ENCODE measurements at places on chromosomes 2 and 18.

GRCh38 chr18:36454245-36454644 lies 156.7 kb downstream of the FHOD3 start:
- no peak for DNase-seq

DNA sequence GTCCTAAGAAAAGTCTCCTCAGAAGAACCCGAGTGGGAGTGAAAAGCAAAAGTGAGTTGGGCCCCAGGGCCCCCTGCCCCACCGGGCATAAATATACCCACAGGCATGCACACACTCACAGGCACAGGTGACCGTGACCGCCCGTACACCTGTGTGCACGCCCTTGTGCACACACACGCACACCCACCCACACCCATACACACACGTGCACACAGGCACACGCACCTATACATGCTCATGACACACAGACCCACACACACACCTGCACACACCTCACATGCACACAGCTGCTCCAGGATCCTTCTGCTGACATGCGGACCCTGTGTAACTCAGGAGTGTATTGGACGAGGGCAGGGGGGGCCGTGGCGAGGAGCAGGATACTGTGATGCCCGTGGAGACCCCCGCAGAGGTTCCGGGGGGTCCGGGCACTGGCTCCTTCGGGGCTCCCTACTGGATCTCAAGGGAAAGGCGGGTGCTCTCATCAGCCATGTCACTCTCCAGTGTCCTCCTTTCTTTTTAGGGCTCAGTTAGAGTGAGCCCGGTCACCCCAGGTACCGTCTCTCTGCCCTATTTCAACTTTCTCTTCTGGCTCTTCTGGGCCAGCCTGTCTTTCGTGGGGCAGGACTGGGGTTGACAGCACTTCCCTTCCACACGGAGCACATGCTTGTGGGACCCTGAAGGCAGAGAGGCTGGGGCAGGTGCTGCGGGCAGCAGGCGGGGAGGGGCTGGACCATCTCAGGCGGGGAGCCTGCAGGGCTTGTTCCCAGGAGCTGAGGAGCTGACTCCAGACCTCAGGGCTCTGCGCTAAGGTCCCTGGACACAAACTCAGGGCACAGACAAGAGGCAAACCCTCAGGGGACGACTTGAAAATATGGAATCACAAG lies 48.5 kb downstream of the TPO start:
- DNase-seq, result no peak

DNA sequence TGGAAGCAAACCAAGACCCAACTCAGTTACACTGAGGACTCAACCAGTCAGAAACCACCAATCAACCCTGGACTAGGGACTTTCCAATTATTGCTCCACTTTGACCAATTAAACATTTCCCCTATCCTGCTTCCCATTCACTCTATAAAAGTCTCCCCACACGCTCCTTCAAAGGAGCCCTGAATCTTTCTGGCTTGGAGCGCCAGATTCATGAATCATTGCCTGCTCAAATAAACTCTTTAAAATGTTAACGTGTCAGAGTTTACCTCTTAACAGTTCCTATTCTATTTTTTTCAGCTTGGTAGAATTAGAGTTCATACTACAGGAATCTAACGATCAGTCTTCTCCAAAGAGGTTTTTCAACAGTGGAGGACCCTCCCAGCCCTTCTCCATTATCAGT lies 20.7 kb upstream of the SULT1C2 start:
- no peak for DNase-seq

DNA sequence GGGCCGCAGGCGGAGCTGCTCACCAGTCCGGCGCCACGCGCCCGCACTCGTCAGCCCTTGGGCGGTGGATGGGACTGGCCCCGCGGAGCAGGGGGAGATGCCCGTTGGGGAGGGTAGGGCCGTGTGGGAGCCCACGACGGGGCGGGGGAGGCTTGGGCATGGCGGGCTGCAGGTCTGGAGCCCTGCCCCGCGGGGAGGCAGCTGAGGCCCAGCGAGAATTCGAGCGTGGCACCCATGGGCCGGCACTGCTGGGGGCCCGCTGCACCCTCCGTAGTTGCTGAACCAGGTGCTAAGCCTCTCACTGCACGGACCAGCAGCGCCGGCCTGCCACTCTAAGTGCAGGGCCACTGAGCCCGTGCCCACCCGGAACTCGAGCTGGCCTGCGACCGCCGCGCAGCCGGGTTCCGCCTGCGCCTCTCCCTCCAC lies 182.4 kb upstream of the ERBB4 start:
- no peak for DNase-seq

GRCh38 chr2:108396845-108397244 lies 19.1 kb downstream of the SULT1C4 start:
- DNase-seq, result no peak

DNA sequence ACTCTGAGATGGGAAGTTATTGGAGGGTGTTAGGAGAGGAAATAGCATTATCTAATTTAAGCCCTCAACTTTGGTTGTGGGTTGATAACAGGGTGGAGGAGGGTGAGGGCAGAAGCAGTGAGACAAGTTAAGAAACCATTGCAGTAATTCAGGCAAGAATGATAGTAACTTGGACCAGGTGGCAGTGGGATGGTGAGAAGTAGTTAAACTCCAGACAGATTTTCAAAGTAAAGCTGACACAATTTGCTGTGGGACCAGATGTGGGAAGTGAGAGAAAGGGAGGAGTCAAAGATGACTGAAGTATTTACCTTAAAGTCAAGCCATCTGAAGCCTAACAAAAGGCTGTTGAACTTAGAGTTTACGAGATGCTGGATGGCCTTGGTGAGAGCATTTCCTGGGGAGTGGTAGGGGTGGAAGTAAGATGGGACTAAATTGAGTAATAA lies 163.2 kb upstream of the KLF7 start:
- no peak for DNase-seq

- no peak for DNase-seq
These were observed 28.4 kb downstream of the TMEM17 start for GRCh38 chr2:62477573-62477972.

GRCh38 chr18:76054156-76054555 lies 440.9 kb downstream of the ZNF516 start:
- DNase-seq, result no peak

GRCh38 chr2:16055848-16056580 lies 115.7 kb downstream of the MYCN start:
- no peak for DNase-seq

DNA sequence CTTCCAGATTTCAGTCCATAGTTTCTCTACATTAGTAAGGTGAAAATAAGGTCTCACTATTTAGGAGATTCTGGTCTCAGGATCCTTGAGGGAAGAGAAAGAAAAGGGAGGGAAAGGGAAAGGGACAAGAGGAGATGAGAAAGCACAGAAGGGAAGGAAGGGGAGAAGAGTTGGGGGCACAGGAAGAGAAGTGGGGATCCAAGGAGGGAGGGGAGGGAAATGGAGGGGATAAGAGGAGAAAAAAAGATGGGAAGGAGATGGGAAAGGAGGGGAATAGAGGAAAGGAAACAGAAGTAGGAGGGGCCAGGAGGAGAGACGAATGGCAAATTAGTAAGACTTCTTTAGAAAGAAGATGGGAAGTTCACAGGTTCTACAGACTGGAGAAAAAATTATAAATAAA lies 39.2 kb upstream of the SPTBN1 start:
- DNase-seq, result no peak

- DNase-seq, result no peak
These were observed 88.2 kb downstream of the TFCP2L1 start for GRCh38 chr2:121196849-121197155.

- DNase-seq, result no peak
These were observed 163.1 kb upstream of the PID1 start for GRCh38 chr2:229434187-229434586.

GRCh38 chr18:29874519-29875098 lies 1167.9 kb downstream of the DSC3 start:
- no peak for DNase-seq

Data from right cardiac atrium (tissue), 5 donors.